Stimulated activated CD4-positive, alpha-beta T cell treated with anti-CD3 and anti-CD28 coated beads, Interleukin-1b, Interleukin-23, amount 100 ng/mL, for 1 hour (primary cell): ENCODE measurements at places on chromosomes 7 and 10.

DNA sequence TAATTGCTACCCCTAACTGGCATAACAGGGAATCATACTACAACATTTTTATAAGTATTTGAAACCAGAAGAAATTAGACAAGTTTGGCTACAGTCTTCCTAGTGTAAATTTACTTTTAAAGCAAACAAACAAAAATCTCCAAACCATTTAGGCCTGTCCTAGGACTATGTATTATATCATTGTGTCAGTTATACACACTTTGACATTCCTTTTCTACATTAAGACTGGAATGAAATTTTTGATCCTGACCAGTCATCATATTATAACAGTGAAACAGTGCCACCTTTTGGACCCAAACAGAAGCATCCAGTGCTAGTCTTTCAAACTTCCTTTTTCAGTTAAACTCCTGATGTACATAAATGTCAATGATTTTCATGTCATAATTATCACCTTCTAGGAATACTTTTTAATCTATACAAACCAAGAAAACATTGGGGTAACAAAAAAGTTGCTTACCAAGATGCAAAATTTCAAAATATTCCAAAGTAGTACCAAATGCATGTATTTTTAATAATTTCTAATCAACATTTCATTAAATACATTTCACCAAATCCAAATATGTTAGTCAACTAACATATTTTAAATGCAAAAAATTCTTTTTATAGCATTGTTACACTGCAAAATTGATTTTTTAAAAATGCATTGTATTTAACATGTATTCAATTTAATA, 75.7 kb downstream of the IMMP2L start:
- no peak for DNase-seq

DNA sequence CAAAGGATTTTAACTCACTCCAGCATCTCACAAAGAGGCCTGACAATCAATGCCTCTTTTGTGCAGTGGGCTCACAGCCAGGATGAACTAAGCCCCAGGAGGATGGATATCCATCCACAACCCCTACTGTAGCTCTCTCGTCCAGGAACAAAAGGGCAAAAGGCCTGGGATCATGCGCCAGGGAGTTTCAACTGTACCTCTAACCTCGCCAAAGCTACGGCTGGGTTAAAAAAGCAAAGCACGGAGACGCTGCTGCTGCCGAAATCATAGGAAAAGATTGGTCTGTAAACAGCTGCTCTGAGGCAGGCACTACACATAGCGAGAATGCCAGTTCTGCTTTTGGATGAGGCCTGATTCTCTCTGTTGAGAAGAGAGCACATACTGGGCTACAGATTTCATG, 32.1 kb downstream of the VSTM4 start:
- no peak for DNase-seq

- DNase-seq = no peak
Observed at GRCh38 chr10:99444383-99445045, 14.1 kb upstream of the GOT1 start.

DNA sequence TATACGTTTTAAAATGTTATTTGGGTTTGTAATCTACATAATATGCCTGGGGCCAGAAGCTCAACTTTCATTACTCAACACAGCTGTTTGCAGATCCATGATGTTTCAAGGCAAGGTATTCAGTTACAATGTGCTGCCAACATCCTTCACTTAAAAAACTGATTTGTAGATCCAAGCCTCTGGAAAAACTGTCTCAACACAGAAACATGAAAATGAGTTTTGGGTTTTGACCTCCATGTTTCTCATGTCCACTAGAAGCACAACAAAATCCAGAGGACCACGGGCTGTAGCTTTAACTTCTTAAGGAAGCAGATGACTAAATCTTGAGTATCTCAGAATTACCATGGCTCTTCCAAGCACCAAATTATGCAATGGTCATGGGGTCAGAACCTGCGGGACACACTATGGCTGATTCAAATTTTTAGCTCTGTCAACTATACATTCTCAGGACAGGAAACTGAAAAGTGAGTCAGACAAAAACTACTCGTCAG, 247.1 kb upstream of the GRB10 start:
- no peak for DNase-seq

DNA sequence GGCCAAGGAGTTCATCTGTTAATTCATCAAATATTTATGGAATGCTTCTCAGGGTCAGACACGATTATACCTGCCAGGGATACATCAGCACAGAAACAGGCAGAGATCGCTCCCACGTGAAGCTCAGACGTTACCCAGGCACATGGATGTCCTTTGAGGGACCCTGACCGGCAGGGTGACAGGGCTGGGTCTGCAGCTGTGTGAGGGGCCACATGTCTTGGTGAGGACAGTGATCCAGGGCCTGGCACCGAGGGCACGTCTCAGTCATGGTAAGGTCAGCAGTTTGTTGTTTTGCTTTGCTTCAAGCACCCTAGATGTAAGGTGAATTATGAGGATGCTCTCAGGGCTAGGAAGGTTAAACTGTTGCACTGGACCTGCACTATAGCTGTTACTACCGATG, 227.9 kb downstream of the WDR37 start:
- DNase-seq = no peak

DNA sequence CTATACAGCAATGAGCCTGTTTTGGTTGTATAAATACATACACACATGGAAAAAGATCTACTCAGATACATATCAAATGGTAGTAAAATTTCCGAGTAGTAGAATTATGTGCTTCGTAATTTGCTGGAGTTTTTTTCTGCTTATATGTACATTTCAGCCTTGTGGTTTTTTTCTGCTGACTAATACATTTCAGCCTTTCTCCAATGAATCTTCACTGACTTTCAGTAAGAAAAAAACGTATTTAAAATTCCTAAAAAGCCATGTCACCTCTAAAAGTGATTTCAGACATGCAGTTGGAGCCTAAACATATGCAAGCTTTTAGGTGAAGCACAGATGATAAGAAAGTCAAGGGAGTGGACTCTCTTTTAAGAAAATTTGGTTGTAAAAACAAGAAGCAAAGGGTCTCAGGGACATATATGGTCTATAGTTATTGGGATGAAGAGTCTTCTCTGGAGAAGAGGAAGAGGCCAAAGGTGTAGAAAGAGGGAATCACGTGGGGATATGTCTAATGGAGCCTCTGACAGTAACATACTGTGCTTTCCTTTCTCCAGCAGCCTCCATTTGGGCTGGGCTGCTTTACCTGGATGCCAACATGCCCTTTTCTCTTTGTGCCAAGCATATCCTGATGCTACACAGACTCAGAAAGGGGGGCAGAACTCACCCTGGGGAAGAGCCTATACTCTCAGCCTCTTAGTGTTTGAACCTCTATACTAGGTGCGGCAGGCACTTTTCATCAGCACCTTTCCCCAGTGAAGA, 2.4 kb downstream of the AMPH start:
- no peak for DNase-seq

DNA sequence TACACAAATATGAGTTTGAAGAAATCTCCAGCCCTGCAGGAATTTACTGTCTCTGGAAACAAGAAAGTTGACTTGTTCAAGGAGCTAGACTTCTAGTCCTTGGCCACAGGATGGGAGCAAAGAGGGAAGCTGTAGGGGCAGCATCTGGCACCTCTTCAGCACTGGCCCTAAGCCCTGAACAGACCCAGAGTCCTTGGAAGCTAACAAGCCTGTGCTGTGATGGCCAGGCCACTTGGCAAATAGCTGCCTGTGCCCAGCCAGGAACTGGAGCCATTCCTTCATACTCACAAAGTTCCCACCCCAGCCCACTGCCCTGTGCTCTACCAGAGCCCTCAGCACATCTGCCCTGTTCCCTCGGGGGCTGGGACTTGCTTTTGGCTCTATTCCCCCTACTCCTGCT, 9.4 kb upstream of the COL13A1 start:
- no peak for DNase-seq

DNA sequence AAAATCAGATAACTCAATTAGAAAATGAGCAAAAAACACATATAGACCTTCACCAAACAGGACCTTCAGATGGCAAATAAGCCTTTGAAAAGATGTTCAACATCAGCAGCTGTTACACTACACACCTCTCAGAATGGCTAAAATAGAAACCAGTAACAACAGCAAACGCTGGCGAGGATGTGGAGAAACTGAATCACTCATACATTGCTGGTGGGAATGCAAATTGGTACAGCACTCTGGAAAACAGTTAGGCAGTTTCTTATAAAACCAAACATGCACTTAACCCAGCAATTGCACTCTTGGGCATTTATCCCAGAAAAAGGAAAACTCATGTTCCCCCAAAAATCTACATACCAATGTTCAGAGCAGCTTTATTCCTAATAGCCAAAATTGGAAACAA, 37.7 kb upstream of the SMARCD3 start:
- DNase-seq = no peak

DNA sequence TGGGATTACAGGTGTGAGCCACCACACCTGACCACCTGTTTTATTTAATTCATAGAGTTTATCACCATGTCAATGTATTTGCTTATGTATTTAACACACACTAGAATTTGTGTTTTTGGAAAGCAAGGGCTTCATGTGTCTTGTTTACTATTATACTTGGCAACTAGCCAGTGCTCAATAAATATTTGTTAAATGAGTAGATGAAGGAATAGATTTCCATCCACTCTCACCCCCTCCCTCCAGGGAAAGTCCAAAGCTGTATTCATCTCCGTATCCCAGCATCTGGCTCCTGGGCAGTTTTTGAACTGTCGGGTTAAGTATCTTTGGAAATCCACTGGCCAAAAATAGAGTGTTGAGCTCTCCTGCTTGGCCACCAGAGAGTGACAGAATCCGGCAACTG, 4.6 kb upstream of the RADIL start:
- DNase-seq = no peak

GRCh38 chr7:41816111-41816510, 113.2 kb upstream of the INHBA start:
- DNase-seq = no peak

DNA sequence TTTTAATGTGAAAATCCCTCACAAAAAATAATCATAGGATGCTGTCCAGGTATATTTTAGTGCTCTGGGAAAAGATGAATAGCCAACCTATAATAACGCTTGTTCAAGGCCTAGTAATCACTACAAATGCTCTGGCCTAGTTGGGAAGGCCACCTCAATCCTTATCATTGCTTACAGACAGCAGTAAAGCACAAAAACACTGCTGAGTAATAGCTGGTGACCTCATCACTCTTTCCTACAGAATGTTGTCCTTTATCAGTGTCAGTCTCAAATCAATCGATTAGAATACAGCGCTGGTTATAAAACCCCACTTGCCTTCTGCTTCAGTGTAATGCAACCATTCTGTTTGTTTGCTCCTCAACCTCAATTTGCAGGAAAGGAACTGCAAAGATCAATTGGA, 72.6 kb upstream of the STEAP1 start:
- no peak for DNase-seq

DNA sequence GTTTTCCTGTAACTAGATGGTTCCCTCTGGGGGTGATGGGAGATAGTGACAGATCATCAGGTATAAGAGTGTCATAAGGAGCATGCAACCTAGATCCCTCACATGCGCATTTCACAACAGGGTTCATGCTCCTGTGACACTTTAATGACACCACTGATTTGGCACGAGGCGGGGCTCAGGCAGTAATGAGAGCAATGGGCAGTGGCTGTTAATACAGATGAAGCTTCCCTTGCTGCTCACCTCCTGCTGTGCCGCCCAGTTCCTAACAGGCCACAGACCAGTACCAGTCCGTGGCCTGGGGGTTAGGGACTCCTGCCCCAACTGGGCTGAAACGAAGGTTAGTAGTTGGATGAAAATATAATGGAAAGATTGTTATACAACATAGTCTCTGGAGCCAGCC, 201.6 kb upstream of the LRRN3 start:
- no peak for DNase-seq

GRCh38 chr7:55441774-55442522, 76.8 kb downstream of the LANCL2 start:
- no peak for DNase-seq

DNA sequence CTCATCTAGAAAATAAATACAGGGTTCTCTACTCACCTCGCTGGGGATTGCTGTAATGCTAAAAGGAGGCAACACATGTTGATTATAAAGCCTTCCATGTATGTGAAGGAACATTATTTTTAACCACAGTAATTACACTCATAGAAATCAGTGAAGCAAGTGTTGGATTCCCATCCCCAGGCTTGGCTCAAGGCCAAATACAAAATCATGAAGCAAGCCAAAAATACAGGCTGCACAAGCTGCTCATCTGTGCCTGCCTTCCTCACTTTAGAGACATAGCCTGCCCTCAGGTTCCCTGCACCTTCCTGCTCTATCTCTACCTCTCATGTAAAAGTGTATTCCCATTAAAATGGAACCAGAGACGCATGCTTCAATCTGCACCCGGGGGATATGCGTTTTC, 1077.1 kb upstream of the C7orf33 start:
- DNase-seq = no peak

GRCh38 chr10:22159180-22159579, 58.6 kb downstream of the EBLN1 start:
- no peak for DNase-seq

GRCh38 chr7:149719050-149719899, 54.1 kb downstream of the ZNF467 start:
- no peak for DNase-seq

DNA sequence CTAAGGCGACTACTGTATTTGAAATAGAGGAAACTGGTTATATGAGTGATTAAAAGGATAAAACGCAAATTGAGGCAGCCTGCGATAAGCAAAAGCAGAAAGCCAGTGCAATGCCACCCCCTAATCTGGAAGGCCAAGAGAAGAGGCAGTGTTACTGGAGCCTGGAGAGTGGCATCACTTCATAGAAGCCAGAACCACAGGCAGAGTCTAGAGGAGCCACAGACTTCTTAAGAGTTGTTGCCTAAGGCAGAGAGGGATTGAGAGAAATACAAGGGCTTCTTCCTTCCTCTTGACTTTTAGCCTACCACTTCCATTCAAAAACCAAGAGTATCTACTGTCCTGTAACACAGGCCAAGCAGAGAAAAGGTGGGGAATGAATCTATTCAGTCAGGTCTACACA, 94.9 kb upstream of the SKAP2 start:
- DNase-seq = no peak

DNA sequence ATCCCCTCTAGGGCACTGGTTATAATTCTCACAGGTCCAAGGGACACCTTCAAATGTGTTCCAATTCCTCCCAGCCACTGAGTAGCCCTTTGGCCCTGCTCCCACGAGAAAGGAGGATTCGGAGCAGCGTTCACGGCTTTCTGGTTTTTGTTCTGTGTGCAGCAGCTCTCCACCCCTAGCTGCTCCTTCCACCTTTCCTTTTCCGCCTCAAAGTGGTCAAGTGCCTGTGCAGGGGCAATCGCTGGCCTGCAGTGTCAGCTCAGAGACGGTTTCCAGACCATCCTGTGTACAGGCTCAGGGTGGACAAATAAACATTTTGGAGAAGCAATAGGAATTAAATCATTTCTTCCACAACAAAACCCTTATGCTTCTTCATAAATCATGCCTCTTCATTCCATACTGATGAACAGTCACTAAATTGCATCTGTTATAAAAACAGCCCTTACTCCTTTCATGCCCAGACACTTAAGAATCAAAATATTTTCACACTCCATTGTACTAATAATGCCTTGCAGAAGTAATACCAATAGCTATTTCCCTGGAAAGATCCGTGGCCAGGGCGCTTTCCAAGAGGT, 1.1 kb downstream of the KIAA1549 start:
- DNase-seq = no peak

GRCh38 chr10:19968745-19969144, 152.5 kb downstream of the PLXDC2 start:
- DNase-seq = no peak

GRCh38 chr7:149385195-149385950, 75.5 kb downstream of the ZNF777 start:
- no peak for DNase-seq
